ENCODE measurements at places on chromosomes 12 and 14.

GRCh38 chr12:8644345-8645248, 18.0 kb downstream of the MFAP5 start:
- DNase-seq = no peak

DNA sequence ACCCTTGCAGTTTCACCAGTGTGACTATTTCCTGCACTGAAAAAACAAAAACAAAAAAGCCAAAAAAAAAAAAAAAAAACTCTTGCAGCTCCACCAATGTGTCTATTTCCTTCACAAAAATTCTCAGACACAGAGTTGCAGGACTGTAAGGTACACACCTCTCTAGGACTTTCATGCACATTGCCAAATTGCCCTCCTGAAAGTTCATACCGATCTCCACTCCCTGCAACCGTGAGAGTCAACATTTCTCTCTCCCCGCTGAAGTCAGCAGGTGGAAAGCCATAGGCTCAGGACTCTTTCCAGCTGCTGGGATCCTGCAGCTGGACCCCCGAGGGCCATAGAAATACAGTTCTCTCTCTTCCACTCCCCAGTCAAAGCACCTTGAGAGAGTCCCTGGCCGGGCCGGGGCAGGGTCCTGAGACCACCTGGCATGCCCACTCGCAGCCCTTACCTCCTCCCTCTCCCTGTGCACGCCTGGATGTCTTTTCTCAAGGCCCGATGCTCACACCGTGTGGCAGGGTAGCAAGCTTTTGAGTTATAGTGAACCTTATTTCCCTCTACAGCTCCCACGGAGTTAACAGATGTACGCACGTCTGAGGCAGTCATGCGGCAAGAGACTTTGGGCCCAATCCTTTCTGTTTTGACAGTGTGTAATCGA, 23.6 kb downstream of the MMAB start:
- no peak for DNase-seq

DNA sequence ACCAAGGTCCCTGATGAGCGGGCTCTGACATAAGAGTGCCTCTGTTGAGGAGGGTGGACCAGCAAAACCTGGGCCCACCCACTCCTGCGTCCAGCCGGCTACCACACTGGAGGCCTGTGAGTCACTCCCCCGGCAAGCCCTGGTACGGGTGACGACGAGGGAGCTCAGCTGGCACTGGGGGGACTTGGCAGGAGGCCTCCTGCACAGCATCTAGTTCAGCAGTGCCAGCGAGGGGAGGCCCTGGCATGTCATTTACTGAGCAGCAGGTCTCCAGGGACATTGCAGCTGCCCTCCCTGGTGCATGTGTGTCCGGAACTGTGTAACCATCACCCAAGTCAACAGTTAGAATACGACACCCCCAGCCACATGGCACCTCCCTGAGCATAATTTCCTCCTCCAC, 24.4 kb downstream of the CD9 start:
- DNase-seq = peak; percentile 68

GRCh38 chr14:104135121-104135903, 3.1 kb upstream of the KIF26A start:
- DNase-seq = no peak

DNA sequence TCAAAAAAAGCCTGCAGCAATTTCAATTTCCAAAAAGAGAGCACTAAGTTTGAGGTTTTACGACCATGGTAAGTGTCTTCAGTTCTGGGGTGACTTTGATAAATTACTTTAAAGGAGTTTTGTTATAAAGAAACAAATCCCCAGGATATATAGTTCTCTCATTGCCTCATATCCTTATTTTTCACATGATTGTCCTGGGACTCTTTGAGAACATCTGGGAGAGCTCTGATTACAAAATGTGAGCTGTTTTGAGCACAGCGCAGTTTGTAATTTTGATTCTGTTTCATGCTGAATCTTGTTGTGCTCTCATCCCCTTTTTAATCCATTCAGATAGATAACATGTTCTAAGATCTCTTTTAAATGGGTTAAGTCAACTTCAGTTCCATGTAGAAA, 67.7 kb upstream of the DCN start:
- DNase-seq = no peak

GRCh38 chr12:118850244-118850825, 131.0 kb upstream of the SRRM4 start:
- DNase-seq = no peak

DNA sequence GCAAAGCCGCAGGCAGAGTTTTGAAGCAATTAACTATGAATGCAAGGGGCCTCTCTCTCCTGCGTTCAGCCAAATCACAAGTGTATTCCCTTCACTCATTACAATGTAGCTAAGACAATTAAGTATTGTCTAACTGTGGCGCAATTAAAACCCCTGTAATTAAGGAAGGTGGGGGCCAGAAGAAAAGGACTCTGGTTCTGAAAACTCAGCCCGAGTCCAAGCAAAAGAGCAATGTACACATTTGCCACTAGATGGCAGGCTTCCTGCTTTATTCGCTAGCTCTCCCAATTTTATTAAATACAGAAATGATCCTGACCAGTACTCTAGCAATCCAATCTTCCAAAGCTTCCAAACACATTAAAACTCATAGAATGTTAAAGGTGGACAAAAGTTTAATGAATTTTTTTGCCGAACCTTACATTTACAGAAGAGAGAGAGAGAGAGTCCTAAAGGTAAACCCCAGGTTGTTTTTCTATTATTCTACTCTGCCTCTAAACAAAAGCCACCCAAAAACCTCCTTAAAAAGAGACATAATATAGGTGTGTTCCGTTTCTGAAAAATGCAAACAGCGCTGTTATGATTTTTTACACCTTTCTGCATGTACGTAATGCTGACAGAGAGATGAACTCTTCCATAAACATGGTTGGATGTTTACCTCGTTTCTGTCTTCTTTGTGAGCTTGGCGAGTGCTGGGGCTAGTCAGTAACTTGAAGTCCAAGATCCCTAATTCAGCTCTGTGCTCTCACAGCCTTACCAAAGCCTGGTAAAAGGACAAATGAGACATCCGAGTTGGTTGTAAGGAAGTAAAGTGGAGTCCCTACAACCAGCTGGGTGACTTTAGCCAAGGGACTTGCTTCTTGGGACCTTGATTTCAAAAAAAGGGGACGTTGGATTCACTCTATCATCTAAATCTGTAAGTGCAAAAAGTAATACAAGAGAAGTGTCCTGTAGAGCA, 50.9 kb upstream of the VASH1 start:
- no peak for DNase-seq

DNA sequence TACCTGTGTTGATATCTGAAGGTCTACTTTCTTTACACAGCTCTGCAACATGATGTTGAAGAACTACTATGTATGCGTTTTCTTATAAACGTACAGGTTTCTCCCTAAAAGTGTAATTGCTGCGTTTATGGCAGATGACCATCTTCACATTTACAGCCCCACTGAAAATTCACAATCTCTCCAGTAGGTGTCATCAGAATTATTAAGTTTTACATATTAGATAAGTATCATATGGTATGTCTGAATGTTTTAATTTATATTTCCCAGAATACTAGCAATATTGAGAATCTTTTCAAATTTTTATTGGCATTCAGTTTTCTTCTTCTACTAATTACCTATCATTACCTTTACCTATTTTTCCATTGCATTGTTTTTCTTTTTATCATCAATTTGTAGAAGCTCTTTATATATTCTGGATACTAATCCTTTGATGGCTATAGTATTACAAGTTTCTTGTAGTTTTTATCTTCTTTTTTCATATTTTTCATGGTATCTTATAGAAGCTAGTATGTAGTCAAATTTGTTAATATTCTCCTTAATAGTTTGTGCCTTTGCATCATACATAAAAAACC, 123.5 kb downstream of the CAPZA3 start:
- DNase-seq = no peak

DNA sequence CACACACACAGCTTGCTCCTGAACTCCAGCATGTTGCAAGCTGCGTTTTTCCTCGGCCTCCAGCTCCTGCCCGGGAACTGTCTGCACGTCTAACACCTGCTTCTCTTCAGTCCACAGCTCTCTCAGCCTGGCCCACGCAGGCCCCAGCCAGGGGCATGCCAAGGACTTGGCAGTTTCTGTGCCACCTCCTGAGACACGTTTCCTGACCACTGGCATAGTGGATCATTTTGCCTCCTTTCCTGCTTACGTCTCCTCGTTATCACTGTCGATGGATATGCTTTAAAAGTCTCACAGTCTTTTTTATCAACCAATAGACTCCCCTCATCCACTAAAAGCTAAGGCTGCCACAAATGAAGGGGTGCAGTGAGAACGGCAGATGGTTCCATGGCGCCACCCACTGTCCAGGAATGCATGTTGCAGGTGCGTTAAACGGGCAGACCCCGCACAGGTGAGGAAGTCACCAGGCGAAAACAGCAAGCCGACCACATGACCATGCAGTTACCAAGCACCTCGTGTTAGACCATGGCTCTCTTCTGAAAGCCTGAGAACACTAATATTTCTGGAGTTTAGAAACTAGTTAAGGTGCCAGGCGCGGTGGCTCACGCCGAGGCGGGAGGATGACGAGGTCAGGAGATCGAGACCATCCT, 14.7 kb upstream of the TEAD4 start:
- no peak for DNase-seq

DNA sequence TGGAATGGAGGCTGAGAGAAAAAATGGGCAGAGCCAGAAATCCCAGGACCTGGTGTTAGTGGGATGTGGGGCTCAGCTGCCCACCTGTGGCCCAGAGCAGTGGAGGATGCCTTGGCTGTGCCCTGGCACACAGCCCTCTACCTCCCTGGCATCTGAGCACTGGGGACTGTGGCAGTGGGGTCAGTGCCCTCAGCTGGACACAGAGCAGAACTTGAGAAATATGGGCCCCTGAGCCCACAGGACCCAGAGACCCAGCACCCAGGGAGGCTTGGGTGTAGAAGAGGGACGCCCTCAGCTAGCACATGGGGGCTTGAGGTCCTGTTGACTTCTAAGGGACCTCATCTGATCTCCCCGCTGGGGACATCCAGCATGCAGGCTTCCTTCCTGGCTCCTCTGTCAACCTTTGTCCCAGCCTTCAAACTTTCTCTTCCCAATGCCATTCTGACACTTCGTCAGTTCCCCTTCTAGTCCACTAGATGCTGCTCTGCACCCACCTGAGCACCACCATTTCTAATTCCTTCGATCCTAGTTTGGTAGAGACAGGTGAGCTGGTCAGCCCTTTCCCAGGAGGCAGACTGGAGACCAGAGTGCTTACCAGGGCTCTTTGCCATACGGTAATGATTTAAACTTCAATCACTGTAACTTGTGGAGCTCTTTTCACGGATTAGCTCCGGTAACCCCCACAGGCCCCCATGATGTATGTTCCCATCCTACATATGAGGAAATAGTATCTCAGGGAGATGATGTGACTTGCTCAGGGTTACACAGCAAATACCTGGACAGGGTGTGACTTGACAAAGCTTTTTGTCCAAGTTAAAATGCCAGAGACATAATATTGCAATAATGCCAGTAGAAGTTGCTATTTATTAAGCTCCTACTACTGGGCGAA, 143.7 kb downstream of the ASCL4 start:
- DNase-seq = no peak

DNA sequence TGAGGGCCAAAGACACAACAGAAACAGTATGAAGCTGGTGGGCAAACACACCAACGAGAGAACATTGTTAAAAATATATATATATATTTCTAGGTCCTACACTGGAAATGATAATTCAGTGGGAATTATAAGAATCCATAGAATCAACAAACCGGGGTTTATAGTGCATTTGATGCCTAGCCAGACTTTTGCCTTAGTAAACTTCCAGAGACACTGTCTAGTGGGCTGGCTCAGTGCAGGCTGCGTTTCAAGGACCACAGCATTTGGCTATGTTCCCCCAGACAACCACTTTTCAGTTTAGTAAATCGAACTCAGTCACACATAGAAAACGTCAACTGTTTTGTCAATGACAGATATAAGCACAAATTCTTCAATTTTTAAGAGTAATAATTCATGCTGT, 41.9 kb downstream of the SLC38A4 start:
- DNase-seq = no peak

GRCh38 chr12:24903329-24904088, 45.4 kb downstream of the BCAT1 start:
- DNase-seq = no peak

Data from thoracic aorta (tissue), 2 donors.